HEK293T (cell line): ENCODE measurements at places on chromosomes 2 and 18.

- DNase-seq: no peak
Measured at GRCh38 chr2:66568650-66569300, 133.8 kb downstream of the MEIS1 start.

- DNase-seq: no peak
Measured at GRCh38 chr2:115083225-115083624, 640.8 kb downstream of the DPP10 start.

DNA sequence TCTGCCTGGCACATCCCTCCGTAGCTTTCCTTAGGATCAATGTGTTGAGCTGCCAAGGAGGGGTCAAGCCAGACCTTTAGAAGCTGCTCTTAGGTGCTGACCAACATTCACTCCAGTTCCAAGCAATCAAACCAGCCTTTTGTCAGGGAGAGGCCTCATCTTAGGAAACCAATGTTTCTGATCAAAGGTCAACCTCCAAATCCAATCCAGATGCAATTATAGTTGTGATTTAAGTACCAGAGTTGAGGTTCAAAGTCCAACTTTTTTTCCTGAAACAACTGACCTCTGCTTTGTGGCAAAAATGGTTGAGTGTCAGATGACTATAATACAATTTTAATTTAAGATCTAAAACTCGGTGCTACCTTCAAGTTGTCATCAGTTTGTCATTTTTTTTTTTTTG, 303.4 kb downstream of the ALK start:
- DNase-seq: no peak

DNA sequence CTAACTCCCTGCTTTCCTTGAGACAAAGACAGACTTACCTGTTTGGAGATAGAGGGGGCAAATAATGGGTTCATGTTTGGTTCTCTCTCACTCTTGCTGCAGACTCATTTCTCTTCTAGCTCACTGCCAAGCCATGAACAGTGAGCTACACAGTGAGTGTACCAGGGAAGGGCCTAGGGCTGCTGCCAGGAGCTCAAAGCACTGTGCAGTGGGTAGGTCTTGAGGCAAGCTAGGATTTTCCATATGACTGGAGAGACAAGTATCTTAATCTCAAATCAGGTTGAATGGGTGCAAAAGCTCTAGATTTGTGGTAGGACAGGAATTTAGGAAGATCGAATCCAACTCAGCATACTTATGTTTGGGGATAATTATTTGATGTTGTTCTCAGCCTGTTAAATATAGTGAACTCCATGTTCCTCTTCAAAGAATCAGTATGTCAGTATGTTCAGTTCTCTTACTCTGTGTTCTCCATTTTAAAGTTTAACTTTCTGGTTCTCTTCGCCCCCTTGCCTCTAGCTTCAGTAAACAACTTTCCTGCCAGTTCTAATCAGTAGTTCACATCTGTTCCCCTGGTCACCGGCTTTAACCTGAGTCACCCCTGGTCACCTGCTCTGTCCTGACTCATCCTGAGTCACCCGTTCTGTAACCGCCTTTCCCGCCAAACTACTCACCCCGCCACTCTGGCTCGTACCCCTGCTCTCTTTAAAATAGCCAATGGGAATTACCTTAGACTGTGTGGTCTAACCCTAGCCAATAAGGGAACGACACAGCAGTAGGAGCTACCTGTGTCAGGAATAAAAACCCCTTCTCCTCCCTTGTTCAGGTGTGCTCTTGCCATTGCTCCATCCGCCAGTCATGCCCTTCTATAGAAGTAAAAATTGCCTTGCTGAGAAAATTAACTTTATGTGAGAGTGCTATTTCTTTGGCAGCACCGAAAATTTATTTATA, 21.9 kb downstream of the SLC25A52 start:
- DNase-seq: no peak

DNA sequence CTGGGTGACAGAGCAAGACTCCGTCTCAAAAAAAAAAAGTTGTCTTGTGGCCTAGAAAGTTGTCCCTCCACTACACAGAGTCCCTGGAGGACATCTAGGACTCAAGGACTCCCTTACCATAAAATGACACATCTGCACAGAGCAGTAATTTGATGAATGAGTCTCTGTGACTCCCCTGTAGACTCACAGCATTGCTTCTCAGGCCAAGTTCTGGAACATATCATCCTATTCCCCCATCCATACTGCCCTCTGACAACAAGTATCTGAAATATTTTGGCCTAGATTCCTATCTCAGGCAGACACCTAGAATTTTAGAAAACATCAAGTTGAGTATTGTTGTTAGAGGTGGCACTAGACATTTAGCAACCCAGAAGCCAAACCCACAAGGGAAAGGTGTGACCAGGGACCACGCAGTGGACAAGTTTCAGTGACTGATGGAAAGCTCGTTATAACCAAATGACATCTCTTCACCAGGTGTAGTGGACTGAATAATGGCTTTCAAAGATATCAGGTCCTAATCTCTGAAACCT, 97.9 kb upstream of the ATP8B1 start:
- no peak for DNase-seq

DNA sequence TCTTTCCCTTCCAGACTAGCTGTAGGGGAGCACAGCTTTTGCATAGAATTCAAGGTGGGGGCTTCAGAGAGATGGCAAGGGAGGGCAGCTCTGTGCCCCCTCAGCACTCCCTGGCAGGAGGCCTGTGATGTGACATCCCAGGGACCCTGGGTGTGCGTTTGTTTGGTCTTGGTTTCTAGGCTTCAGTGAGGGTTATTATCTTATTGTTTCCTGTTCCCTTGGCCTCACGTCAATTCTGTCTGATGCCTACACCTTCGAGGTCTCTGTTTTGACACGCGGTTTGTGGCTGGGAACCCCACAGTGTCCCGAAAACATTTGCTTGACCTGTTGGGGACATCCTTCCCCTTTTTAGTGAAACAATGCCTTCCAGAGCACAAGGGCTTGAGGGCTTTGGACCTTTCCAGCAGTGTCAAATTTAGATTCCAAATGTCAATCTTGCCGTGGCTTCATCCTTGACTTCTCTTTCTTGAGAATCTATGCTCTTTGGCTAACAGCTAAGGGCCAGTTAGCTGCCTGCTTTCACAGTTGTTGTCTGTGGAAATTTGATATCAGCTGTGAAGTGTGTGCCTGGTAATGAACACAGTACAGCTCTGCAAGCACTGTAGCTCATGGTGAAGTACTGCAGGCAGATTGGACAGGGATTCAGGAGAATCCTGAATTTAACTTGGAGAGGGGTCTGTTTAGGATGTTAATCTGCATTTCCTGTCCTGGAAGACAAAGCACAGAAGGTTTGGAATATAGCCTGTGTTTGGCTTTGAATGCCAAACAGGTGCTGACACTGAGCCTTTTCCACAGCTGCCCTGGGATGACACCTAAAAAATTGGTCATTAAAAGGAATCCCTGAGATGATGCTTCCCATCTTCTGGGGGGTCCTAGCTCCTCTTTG, 108.2 kb upstream of the CXCR4 start:
- DNase-seq: no peak

DNA sequence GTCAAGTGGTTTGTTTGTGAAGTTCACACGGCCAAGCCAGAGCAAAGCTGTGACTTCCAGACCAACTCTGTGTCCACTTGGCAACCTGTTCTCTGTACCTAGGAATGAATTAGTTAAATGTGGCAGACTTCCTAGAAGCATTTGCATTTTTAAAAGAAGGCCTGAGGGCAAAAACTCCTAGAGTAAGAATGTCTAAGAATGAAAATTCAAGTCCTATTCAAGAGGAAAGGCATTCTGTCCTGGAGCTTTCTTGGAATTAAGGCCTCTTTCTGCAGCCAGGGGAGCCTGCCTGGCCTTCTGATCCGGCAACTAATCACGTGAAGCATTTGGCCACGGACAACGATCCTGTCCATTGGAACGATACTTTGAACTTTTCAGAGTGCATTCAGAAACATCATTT, 155.0 kb downstream of the SETBP1 start:
- no peak for DNase-seq

- no peak for DNase-seq
Measured at GRCh38 chr2:128420776-128421175, 102.1 kb upstream of the HS6ST1 start.

- DNase-seq: no peak
Measured at GRCh38 chr2:215161301-215161829, 22.9 kb upstream of the ABCA12 start.

DNA sequence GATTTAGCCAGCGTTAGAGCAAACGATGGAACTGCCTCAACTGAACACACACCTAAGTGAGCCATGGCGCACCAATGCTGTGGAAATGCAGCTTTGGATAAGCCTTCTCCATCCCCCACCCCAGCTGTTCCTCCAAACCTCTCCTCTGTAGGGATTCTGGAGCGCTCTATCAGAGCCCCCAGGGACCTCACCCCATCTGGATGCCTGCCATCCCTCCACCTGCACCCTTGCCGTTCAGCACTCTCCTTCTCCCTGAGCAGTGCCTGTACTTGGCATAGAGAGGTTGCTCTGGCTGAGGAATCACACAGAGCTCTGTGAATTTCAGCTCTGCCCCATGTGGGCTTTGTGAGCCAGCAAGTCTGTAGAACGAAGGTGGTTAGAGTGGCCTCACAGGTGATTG, 42.8 kb upstream of the INHBB start:
- no peak for DNase-seq
